NCI-H526 (cell line): ENCODE measurements at places on chromosomes 3 and 15.

DNA sequence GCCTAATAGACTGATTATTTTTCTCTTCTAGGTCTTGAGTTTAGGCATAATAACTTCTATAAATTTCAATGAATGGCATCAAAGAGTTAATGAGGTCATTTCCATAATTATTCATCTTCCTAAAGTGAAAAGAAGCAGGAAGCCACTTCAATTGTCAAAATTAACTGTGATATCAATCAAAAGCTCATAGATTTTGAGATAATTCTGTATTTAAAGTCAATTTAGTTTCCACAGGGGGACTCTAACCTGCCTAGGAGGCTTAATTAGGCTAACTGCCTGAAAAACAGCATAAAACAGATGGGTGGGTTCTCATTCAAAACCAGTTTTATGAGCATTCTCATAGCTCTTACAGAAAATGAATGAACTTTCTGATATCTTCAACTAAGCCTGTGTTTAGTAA is 177.8 kb downstream of the OTOL1 start:
- DNase-seq, result no peak

- no peak for DNase-seq
These were observed 16.0 kb upstream of the ADIPOQ start for GRCh38 chr3:186826410-186826975.

DNA sequence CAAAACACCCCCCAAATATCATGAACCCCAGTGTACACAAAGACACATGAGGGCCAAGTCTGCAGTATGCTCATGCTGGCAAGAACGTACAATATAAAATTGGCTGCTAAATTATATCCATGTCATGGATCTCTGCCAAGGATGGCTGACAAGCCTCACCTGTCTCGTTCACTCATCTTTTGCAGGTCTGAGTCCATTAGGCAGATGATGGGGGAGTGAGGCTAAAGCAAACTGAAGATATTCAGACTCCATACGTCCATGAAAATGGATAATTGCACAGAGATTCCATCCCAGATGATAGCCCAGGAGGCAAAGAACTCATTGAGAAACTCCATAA is 122.3 kb upstream of the PTPRG start:
- no peak for DNase-seq

GRCh38 chr3:116000311-116000710 is 377.0 kb downstream of the GAP43 start:
- no peak for DNase-seq

- no peak for DNase-seq
These were observed 37.6 kb upstream of the DUSP7 start for GRCh38 chr3:52093756-52094545.

DNA sequence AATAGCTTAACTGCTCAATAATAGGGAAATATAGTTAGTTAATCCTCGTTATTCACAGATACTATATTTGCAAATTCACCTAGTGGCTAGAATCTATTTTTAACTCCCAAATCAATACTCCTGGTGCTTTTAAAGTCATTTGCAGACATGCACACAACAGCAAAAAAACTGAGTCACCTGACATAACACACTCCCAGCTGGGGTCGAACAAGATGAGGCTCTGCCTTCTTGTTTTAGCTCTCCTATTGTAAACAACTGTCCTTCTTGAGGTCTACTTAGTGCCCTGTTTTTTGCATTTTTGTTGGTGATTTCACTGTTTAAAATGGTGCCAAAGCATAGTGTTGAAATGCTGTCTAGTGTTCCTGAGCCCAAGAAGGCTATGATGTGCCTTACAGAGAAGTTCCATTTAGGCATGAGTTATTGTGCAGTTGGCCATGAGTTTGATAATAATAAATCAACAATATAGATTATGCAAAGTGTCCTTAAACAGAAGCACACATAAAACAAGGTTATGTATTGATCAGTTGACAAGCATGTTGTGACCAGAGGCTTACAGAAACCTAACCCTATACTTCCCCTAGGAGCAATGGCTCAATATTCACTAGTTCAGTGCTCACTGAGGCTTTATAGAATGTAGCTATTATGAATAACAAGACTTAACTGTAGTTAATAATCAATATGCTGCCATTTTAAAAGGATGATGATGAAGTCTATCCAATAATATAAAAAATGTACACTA is 18.6 kb downstream of the MAP3K13 start:
- no peak for DNase-seq

GRCh38 chr3:171234298-171235010 is 207.9 kb upstream of the SLC2A2 start:
- DNase-seq, result no peak

- DNase-seq, result no peak
These were observed 46.1 kb downstream of the IQSEC1 start for GRCh38 chr3:13027154-13027553.
